ENCODE measurements at places on chromosomes 2 and 18.
A peak's percentile ranks its signal among the peaks of the same experiment; 100 is the strongest.

- DNase-seq = peak; percentile 93
Observed at GRCh38 chr2:134207589-134208209, 46.2 kb upstream of the MGAT5 start.

- DNase-seq = no peak
Observed at GRCh38 chr2:172219201-172219600, 116.5 kb upstream of the DLX2 start.

DNA sequence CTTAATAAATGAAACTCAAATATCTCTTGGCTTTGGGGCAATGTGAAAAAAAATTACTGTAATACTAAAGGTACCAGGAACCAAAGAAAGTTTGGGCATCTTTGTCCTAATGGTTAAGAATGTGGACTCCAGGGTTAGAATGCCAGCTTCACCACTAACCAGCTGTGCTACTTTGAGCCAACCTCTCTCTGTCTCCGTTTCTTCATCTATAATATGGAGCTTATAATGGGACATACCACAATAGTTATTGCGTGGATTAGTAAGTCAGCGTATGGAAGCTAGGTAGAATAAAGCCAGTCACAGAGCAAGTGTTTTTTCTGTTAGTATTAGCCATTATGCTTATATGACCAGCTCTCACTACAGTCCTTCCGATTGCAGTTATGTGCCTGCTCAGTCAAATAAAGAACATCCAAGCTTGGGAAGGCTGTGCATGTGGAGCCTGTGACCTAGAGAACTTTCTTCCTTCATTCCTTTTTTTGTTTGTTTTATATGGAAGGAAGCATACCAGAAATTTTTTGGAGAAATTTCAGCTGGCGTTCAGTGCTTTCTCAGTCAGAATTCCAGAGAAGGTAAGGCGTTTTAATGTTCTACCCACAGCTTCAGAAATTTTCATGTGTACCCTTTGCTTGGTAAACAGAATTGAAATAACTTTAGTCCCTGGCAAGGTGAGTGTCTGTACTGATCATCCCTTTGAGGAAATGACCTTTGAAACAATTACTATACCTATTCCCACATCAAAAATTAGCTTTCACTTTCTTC is 114.0 kb upstream of the RND3 start:
- no peak for DNase-seq

- peak; percentile 85 for DNase-seq
Observed at GRCh38 chr2:236847538-236848263, 238.0 kb upstream of the COPS8 start.

GRCh38 chr18:72738136-72738535 is 129.7 kb downstream of the NETO1 start:
- no peak for DNase-seq

GRCh38 chr2:14804902-14805301 is 172.4 kb downstream of the LRATD1 start:
- DNase-seq = no peak

DNA sequence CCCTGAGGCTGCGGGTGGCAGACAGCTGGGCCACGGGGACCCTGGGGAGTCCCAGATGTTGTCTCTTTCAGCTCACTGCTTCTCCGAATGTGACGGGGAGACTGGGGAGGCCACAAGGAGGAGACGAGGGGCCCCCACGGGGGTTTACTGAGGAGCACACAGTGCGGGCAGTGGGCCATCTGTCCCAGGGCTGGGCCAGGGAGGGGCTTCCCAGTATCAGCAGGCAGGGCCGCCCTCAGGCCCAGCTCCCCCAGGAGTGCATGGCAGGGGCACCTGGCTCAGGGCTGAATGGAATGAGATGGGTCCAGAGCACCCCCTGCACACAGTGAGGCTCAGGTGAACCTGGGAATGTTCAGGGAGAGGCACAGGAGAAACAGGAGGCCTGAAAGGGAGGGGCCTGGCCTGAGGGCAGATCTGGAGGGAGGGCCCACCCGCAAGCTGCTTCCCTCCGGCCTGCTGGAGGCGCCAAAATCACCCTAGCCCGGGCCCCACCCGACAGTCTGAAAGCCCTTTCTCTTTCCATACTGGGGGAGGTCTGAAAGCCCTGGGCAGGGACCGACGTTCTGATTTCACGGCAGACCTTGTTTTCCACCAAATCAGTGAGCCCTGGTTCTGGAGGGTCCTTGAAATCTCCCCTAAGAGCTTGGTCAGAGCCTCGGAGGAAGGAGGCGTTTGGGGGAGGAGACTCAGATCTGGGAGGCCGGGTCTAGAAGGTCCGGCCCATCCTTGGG is 35.5 kb upstream of the PTMA start:
- DNase-seq = peak; percentile 93

- peak; percentile 96 for DNase-seq
Observed at GRCh38 chr2:42342061-42342794, 18.8 kb downstream of the COX7A2L start.

- DNase-seq = no peak
Observed at GRCh38 chr18:36702401-36703013, 126.3 kb downstream of the TPGS2 start.

DNA sequence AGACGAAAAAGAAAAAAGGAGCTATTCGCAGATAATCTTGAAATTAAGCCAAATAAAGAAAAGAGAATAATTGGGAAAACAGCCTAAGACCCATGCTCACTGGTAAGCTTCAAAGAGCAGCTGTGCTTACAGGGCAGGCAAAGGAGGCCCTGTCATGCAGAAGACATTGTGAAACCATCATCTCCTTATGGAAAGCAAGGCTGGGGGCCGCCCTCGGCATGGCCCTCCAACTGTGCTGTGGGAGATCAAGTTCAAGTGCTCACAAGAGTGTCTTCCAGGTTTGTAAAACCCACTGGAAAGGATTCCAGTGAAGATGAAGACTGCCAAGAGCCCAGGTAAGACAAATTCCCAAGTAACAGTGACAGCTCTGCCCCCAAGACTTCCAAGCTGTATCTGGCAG is 32.2 kb downstream of the ACVR1 start:
- DNase-seq = no peak

DNA sequence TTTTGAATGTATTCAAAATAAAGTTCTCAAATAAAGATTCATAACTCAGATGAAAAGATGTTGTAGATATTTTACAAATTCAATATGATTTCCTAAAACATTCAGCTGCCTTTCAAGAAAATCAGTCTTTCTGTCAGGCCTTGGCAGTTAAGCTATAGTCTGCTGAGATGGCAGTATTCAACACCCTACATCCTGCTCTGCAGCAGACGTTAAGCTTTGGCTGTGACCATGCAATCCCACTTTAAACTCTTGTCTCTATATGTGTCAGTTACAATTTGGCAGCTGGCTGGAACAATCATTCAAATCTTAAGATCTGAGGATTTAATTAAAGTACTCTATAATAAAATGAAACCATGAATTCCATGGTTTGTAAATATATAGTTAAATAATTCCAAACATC is 567.3 kb upstream of the ZNF804A start:
- DNase-seq = peak; percentile 44

GRCh38 chr2:189836644-189837043 is 52.4 kb downstream of the PMS1 start:
- peak; percentile 11 for DNase-seq

DNA sequence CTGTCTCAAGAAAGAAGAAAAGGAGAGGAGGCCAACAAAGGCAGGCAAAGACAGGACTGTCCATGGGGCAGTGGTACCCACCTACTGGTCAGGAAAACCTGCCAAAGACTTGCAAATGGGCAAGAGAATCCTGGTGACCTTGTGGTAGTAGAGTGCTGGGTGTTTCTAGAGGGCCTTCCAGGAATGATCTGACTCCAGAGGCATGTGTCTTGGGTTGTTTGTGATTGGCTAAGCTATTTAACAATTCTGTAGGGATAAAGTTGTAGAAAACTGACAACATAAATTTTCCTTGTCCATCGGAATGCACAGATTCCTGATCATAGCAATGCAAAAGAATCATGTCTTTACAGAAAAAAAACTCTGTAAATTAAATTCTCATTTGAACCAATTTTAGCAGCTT is 68.5 kb upstream of the ZNF532 start:
- DNase-seq = no peak

Measured in mesendoderm (in vitro differentiated cells).